Cardiac muscle cell (in vitro differentiated cells and primary cell): ENCODE measurements at places on chromosomes 16 and 17. TPM values are rescaled to one million over a fixed set of nuclear protein-coding genes. Genes with fewer than 3 reads are reported as not detected.

Gene PIGQ
- 124 and 126 TPM in 2 replicates for total RNA-seq

DNA sequence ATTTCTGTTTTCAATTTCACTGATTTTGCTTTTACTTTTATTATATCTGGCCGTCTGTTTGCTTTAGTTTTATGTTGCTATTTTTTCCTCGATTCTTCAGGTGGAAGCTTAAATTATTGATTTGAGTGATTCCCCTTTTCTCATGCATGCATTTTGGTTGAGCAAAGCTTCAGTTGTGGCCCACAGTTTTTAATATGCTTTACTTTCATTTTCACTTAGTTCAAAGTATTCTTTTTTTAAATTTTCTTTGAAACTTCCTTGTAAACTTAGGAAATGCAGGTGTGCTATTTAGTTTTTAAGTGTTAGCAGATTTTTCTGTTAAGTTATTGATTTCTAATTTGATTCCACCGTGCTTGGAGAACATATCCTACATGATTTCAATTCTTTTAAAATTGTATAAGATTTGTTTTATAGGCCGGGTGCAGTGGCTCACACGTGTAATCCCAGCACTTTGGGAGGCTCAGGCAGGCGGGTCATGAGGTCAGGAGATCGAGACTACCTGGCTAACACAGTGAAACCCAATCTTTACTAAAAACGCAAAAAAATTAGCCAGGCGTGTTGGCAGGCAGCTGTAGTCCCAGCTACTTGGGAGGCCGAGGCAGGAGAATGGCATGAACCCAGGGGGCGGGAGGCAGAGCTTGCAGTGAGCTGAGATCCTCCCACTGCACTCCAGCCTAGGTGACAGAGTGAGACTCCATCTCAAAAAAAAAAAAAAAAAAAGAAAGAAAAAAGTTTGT is 531.2 kb downstream of the KIF2B start:
- DNase-seq, result no peak

GRCh38 chr16:17333229-17333628 is 137.5 kb downstream of the XYLT1 start:
- no peak for DNase-seq

Gene TSPAN10
- 5.0 TPM in 2 replicates for total RNA-seq

Gene AATK
- 13.8 and 21.9 TPM in 2 replicates for total RNA-seq

- DNase-seq, result peak; percentile 21
These were observed 337.4 kb upstream of the HSBP1 start for GRCh38 chr16:83470416-83470815.

GRCh38 chr16:27439271-27440018 is 37.5 kb downstream of the IL21R start:
- no peak for DNase-seq

GRCh38 chr16:22674832-22675191 is 139.2 kb upstream of the HS3ST2 start:
- DNase-seq, result no peak

DNA sequence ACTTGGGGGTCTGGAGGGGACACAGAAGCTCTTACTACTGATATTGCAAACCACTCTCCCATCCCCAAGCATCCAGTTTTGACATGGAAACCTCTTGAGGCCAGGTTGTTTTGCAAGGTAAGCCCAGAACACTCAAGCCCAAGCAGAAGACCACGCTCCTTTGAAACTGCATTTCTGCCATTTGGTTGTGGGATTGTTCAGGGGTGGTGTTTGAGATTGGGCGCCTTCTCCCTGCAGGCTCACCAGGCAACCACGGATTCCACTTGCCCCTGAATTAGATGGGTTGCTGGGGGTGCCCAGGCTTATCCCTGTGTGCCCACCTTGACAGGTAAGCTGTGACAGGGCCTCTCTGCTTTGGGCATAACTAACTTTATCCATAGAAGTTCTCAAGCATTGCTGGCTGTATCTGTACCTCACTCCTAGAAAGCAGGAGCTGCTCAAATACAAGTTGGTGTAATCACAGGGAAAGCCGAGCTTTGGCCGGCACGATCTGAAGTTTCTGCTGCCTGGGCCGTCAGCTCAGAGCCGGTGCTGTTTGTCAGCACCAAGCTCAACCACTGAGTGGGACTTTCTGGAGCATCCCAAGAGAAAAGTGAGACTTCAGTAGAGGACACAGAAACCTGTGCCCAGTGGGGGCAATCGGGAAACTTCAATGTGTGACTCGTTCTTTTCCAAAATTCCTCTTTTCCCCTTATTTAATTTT is 93.6 kb downstream of the CYLD start:
- no peak for DNase-seq

Gene SUMO2
- 91.3 and 109 TPM in 2 replicates for total RNA-seq

Gene REXO5
- 5.1 and 22.5 TPM in 2 replicates for total RNA-seq

- DNase-seq, result peak; percentile 72
These were observed 10.4 kb upstream of the SLC47A2 start for GRCh38 chr17:19726631-19727376.

Gene HOXB1
- total RNA-seq, result 5.9 and 6.6 TPM in 2 replicates

DNA sequence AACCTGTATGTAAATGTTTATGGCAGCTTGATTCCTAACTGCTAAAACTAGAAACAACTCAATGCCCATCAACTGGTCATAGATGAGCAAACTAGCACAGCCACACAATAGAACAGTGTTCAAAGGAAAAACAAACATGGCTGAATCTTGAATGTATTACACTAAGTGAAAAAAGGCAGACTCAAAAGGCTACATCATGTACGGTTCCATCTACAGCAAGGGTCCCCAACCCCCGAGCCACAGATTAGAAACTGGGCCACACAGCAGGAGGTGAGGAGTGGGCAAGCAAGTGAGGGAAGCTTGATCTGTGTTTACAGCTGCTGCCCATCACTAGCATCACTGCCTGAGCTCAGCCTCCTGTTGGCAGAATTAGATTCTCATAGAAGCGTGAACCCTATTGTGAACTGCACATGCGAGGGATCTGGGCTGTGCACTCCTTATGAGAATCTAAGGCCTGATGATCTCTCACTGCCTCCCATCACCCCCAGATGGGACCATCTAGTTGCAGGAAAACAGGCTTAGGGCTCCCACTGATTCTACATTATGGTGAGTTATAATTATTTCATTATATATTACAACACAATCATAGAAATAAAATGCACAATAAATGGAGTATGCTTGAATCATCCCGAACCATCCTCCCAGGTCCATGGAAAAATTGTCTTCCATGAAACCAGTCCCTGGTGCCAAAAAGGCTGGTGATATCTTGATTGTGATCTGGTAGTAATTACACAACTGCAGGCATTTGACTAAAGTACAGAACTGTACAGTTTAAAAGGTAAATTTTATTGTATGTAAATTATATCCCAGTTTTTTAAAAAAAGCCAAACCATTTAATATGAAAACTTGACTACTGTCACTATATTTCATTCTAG is 7.7 kb downstream of the CEP20 start:
- DNase-seq, result no peak

- no peak for DNase-seq
These were observed 148.9 kb upstream of the CIBAR2 start for GRCh38 chr16:85261204-85261603.

Gene OR1A1
- total RNA-seq, result not detected in 2 replicates

Gene C1QL1
- 24.6 and 25.2 TPM in 2 replicates for total RNA-seq

DNA sequence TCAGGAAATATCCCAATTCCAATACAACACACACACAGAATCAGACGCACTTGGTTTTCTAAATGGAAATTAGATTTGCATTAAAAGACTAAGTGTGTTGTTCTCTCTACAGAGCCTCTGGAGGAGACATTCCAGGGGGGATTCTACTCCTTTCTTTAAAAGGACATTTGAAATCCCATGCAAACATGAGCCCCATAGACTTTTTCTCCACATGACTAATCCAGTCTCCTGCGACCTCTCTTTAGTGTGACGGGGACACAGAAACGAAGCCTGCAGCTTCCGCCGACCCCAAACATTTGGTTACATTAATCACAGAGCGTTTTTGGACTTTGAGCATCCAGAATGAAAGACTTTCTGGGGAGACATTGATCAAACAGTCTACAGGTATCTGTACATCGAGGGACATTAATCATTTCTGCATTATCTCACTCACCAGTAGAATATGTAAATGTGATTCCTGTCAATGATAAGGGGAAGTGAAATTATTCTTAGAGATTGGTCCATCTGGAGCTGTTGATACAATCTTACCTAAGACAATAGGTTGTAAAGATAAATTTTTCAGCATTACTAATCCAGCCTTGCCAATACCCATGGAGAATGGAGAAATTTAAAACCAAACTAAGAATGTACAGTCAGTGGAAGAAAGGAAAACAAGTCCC is 103.4 kb upstream of the IRX3 start:
- DNase-seq, result no peak

GRCh38 chr16:13873835-13874438 is 46.0 kb upstream of the ERCC4 start:
- DNase-seq, result peak; percentile 49

GRCh38 chr17:32142038-32142856 is at the start of gene RHOT1:
Gene RHOT1 (plus strand): TSS chr17:32142502. CDS start chr17:32142693, 191 bp downstream.
- peak; percentile 86 for DNase-seq

Gene PLA2G10
- 0.18 TPM in 1 of 2 replicates, not detected in the other for total RNA-seq

GRCh38 chr16:78679546-78679945 is 580.1 kb downstream of the WWOX start:
- DNase-seq, result no peak

Gene ABCC6
- total RNA-seq, result 4.8 and 10.0 TPM in 2 replicates

GRCh38 chr17:81045590-81046095 is 10.7 kb downstream of the BAIAP2 start:
- no peak for DNase-seq

DNA sequence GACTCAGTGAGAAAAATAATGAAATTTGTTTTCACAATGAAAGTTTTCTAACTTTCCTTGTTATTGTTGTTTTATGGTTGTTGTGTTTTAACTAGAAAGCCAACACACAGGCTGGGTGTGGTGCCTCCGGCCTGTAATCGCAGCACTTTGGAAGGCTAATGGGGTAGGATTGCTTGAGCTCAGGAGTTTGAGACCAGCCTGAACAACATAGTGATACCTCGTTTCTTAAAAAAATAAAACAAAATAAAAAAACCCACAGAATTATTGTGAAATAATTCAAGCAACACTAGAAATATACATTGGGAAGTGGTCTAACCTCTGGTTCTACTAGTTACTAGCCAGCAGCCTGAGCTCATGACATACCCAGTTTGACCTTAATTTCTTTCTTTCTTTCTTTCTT is 630 bp downstream of the MILR1 start:
- peak; percentile 45 for DNase-seq

DNA sequence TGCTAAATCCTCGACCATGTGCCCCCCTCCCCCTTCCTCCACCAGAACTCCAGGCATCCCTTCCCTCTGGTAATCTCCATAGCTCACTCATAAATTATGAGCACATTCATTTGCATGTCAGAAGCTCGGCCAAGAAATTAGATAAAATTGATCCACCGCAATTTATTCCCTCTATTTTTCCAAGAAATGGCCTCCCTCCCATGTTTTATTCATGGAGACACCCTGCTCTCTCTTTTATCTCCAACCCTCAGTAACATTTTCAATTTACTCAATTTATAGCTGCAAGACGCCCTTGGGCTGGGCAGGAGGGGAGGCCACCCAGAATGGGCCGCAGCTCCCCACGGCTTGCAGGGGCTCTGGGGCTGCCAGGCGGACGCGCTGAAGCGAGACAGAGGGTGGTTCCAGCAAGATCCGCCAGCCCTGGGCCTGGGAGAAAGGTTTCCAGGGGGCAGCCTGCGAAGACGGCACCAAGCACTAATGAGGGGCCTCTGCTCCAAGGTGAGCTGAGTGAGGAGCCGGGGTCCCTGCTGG is 54.7 kb upstream of the ZNF423 start:
- DNase-seq, result no peak

DNA sequence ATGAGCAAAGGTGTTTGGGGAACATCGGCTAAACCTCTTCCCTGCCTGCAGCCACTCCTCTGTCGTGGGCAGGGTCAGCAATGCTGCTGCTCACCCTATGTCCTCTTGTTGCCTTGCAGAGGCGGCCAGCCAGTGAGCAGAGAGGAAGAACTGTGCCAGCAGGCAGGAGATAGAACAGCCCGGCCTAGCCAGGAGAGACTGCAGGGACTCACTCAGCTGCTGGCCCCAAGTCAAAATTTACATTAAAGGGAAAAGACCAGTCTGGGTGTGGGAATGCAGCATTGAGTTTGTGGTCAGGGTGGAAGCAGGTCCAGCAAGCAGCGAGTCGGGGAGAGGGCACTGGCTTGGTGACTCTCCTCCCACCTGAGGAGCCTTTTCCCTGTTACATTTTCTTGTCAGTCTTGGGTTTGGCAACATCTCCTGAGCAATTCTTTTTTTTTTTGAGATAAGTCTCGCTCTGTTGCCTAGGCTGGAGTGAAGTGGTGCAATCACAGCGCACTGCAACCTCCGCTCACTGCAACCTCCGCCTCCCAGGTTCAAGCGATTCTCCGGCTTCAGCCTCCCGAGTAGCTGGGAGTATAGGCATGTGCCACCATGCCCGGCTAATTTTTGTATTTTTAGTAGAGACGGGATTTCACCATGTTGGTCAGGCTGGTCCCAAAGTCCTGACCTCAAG is 22.7 kb downstream of the LIG3 start:
- DNase-seq, result no peak

DNA sequence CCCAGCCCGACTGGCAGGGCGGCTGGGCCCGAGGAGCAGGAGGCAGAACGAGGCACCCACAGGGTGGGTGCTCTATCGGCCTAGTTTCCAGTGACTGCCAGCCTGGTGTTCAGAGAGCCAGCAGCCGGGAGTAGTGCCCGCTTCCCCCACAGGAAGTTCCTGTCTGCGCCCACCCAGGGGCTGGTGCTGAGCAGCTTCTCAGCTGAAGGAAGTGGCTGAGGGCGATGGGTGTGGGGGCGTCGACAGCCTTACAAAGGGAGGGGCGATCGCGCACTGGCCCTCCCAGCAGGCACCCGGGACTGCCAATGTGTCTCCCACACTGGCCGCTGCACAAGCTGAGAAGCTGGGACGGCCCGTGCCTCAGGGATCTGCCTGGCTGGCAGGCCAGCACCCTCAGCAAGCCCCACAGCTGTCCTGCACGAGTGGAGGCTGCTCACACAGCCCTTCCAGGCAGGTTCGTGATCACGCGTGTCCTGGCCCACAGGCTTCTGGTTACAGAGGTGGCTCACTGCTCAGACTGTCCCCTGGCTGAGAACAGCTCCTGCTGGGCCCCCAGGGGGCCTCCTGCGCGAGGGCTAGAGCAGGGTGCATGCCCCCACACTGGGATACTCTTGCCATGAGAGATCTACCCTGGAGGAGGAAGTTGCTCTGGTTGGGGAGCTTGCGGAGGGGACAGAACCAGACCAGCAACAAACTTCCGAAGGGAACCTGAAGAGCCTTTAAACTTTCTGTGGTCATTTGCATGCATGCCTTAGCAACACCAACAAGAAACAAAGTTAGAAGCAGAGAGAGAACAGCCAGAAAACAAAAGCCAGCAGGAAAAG is 2.5 kb downstream of the RNF166 start:
- DNase-seq, result no peak

- DNase-seq, result no peak
These were observed 20.4 kb downstream of the CCDC182 start for GRCh38 chr17:57724729-57725125.

GRCh38 chr17:65609749-65610148 is 48.3 kb upstream of the AXIN2 start:
- peak; percentile 91 for DNase-seq

Gene TP53TG3
- not detected in 2 replicates for total RNA-seq

Gene NTN1
- total RNA-seq, result 0.21 and 0.60 TPM in 2 replicates

GRCh38 chr17:48551214-48551555 is 6.3 kb upstream of the HOXB2 start:
- no peak for DNase-seq

Gene KCNJ16
- total RNA-seq, result not detected in 2 replicates
